Esophagus mucosa (tissue), 1 donor: ENCODE measurements at places on chromosomes 2 and 18.

GRCh38 chr2:225598897-225599296, 199.4 kb downstream of the NYAP2 start:
- no peak for ATAC-seq

DNA sequence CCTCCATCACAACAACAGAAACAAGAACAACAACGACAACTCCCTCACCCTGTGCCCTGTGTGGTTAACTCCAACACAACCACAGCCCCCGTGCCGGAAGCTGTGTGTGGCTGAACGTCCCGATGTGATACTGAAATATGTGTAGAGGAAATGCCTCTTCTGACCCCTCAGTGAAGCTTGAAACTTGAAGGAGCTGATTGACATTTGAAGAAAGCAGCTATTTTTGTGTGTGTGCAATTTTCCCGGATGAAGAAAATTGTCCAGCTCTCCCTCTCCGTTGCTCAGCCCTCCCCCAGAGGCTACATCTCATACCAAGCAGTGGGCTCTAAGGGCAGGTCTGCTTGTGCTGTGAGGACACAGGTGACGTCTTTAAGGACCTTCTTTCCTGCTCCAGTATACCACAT, 173.8 kb downstream of the ICOS start:
- ATAC-seq, result no peak

- ATAC-seq, result no peak
Measured at GRCh38 chr2:235054919-235055318, 103.1 kb downstream of the SH3BP4 start.

GRCh38 chr18:26745288-26746181, 120.0 kb downstream of the AQP4 start:
- no peak for ATAC-seq

- ATAC-seq, result no peak
Measured at GRCh38 chr2:15614545-15615300, 23.1 kb downstream of the DDX1 start.

GRCh38 chr2:13201924-13202323, 485.2 kb downstream of the TRIB2 start:
- no peak for ATAC-seq

GRCh38 chr2:179440642-179441251, 176.1 kb upstream of the SESTD1 start:
- ATAC-seq, result no peak

DNA sequence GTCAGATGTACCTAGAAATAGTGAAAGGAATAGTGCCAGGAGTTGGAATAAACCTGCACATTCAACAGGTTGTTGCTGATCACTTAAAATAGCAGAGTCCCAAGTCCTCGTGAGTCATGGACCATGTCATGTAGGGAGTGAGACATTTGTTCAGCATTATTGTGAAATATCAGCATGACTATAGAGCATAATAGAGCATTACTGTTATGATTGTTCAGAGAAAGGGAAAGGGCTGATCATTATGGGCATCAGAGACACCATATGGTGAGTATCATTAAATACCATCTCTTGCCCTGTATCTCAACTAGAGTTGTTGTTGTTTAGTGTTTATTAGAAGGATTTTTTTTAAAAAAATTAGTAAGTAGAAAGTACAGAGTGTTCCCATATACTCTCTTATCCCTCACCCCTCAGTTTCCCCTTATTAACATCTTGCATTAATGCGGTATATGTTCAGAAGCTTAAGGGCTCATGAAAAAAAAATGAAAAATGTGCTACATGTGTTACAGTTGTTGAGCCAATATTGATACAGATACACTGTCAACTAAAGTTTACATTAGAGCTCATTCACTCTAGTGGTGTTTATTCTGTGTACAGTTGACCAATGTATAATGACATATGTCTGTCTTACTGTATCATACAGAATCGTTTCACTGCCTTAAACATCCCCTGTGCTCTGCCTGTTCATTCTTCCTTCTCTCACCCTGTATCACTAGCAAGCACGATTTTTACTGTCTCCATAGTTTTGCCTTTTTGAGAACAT, 5.7 kb downstream of the ELAC1 start:
- ATAC-seq, result peak; percentile 97

DNA sequence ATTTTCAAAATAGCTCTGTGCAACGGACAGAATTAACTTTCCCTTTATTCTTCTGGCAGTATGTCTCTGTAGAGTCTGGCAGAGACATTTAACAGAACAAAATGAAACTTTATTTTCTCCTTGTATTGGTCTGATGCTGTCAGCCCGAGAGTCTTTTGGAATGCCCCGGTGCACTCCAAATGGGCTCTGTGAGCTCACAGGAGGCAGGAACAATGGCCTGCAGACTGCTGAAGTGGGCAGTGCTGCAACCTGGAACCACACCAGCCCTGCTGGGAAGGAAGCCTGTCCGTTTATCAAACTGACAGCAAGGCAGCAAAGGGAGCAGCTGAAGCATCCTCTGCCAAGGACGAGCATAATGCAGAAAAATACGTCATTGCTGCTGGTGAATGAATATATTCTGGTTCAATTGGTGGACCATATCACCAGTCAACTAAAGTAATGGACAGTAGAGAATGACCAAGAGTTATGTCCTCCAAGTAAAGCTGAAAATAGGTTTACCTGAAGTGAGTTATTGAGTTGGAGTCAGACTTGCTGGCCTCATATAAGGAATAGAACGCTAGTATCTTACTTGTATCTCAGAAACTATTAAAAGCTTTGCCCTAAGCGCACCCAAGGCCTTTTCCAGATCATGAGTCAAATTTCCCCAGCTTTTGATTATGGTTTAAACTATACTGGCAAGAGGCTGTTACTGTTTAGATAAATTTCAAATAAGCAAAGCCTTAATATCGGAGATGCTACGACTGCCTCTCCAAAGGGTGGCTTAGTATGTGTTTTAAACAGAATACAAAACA, 207.6 kb upstream of the TANK start:
- ATAC-seq, result peak; percentile 42

DNA sequence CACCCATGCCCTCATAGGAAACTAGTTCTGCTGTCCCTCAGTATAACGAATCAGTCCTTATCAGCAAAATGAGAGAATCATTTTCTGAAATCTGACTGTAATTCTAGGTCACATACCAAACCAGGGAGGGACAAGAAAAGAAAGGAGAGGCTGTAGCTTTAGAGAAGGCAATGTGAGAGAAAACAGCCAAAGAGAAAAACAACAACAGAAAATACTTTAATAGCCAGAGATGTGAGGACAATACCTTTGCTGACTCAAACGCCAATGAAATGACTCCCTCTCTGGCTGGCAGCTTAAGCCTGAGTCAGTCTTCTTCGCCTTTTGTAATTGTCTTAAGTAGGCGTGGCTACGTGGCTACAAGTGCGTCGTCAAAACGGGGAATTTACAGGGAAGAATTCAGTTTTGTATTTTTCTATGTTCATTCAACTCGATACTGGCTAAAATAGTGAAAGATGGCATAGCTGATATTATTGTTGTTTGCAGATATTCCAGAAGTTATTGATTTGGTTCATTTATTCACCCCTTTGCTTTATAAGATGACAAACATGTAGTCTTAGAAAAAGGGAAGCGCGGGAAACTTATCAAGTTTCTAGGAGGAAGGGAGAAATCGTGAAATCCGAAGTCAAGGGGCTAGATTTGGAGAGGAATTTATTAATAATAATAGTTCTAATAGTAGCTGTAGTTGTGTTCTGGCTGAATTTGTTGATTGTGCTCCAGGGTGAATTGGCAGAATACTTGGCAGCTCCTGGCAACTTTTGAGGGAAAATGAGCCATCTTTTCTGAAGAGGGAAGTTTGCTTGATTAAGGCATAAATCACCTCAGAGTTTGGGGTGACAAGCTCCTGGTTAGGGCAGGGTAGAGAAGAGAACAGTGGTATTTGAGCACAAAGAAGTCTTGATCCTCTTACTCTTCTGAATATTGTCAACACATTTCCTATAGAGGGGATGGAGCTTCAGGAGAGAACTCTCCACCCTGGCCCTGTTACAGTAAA, at the start of gene IL1A:
Gene IL1A, minus strand, starts transcription at position 295 of the 991 bp plus-strand sequence. CDS start 723 bp downstream, outside the sequence.
- ATAC-seq, result peak; percentile 85

GRCh38 chr2:33707312-33707711, 108.2 kb upstream of the FAM98A start:
- ATAC-seq, result no peak
